ENCODE measurements at places on chromosomes 4 and X. TPM values are rescaled to one million over a fixed set of nuclear protein-coding genes. Genes with fewer than 3 reads are reported as not detected.

The PAGE4 gene
- not detected for total RNA-seq

The IL1RAPL1 gene
- not detected for total RNA-seq

The MAP3K15 gene
- total RNA-seq: 78.2 TPM

DNA sequence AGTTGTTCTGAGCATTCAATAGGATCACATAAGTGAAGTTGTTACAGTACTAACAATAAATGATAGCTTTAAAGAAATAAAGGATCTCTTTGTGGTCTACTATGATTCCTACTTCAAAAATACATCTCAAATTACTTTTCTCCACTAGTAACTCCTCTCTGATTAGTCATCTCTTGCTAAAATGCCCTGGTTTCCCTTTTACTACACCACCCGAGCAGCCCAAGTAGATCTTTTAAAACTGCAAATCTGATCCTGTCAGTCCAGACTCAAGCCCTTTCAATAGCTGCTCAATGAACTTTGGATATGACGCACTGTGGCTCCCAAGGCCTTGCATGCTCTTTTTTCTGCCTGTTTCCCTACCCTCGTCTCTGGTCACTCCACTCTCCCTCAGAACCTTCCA, 97.5 kb downstream of the MAOA start:
- no peak overlapping the region for H3K27ac ChIP-seq
- H3K4me1 ChIP-seq: no peaks in the 10 kb centered on the region
- H3K27me3 ChIP-seq: no peaks in the 10 kb centered on the region

DNA sequence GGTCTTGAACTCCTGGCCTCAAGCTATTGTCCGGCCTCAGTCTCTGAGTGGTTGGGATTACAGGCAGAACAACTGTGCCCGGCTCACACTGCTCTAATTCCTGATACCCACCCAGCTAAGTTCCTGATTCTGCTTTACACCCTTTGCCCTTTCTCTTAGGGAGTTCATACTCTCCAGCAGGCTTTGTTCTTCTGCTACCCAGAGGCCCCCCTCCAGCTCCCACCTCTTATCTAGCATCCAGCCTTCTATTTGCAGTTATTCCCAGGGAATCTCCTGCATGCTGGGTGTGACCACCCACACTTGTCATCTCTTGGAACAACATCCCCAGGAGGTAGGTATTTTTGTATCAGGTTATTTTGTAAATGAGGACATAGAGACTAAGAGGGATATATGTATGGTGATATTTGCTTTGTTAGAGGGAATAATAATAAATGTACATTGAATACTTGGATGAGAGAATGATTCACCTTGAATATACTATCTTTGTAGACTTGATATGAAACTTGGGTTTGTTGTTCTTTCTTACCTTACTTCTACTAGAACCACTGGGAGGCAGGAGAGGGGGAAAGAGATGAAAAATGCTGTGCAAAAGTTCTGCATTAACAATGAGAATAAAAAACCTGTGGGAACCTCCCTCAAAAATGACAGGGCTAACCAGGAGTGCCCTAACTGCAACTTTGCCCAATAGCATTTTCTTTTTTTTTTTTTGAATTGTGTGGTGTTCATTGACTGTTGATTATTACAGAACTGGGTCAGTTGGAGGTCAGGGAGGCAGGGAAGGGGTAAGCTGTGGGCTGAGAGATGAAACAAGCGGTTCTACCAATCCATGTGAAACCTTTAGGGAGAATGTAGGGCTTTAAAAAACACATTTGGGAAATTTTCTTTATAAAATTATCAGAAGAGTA, 157.4 kb downstream of the SPRY1 start:
- no peak for DNase-seq
- H3K4me1 ChIP-seq: no peaks in the 10 kb centered on the region
- H3K4me3 ChIP-seq: no peak overlapping the region
- no peaks in the 10 kb centered on the region for H3K27me3 ChIP-seq

The SPANXB1 gene
- total RNA-seq: not detected

- no peak for DNase-seq
- no peaks in the 10 kb centered on the region for H3K4me1 ChIP-seq
Observed at GRCh38 chr4:88196013-88196365, 37.5 kb upstream of the ABCG2 start.

The LRP2BP gene
- 0.93 TPM for total RNA-seq

DNA sequence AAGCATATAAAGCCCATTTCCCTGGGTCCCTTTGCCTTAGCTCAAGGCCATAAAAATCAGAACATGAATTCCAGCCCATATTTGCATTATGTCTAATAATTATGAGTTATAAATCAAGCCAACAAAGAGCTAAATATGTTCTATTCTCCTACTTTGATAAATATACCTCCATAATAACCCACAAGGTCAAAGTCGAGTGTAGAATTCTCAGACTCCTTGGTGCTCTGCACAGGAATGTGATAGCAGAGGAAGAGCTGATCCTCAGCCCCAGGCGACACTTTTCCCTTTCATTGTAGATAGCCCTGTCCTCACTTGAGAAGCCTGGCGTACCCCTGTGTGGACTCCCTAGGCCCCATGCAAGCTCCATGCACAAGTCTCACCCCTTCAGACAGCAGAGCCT, 85.6 kb downstream of the CASP3 start:
- H3K4me1 ChIP-seq: no peaks in the 10 kb centered on the region
- no peak overlapping the region for H3K27ac ChIP-seq
- H3K27me3 ChIP-seq: no peaks in the 10 kb centered on the region
- no peaks in the 10 kb centered on the region for H3K36me3 ChIP-seq

DNA sequence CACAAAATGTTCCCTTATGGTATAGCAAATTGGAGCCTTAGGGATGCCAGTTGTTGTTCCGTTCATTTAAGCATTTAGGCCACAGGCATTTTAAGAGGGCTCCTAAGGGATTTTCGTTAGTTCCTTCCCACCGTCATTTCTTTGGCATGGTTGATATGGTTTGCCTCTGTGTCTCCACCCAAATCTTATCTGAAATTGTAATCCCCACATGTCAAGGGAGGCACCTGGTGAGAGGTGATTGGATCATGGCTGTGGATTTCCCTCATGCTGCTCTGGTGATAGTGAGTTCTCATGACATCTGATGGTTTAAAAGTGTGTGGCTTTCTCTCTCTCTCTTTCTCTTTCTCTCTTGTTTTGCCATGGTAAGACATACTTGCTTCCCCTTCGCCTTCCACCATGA, 104.1 kb downstream of the ASB9 start:
- DNase-seq: no peak

The PROM1 gene
- 0.63 TPM for total RNA-seq

DNA sequence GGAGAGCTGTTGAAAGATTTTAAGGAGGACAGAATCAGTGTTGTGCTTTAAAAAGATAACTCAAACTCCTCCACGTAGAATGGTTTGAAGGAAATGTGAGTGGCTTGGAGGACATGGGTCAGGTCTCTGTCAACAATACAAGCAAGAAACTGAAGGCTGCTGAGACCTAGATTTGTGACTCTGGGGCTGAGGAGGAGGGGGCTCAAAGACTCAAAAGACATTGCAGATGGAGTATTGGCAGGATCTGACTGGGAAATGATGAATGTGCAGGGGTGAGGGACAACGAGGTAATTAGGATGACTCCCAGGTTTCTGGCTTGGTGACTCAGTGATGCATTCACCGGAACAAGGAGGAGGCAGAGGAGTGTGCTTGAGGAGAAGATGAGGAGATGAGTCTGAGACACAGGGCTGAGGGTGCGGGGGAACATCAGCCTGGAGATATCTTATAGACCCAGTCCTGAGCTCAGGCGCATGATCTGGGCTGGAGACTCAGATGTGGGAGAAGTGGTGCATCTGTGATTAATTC, 3.3 kb upstream of the RPS4X start:
- no peaks in the 10 kb centered on the region for H3K36me3 ChIP-seq
- no peak overlapping the region for H3K4me3 ChIP-seq
- peaks cover 10% of the 10 kb centered on the region for H3K4me1 ChIP-seq
- no peak overlapping the region for H3K27ac ChIP-seq
- peak; percentile 8 for DNase-seq
- no peaks in the 10 kb centered on the region for H3K27me3 ChIP-seq

GRCh38 chr4:137641544-137641943, 109.2 kb upstream of the PCDH18 start:
- no peaks in the 10 kb centered on the region for H3K4me1 ChIP-seq
- DNase-seq: no peak
- no peak overlapping the region for H3K27ac ChIP-seq
- no peaks in the 10 kb centered on the region for H3K36me3 ChIP-seq
- H3K4me3 ChIP-seq: no peak overlapping the region
- no peaks in the 10 kb centered on the region for H3K27me3 ChIP-seq

- no peak for DNase-seq
- H3K4me3 ChIP-seq: no peak overlapping the region
- H3K4me1 ChIP-seq: peaks cover 5% of the 10 kb centered on the region
Observed at GRCh38 chrX:13000301-13000811, 25.4 kb downstream of the TMSB4X start.

The MBTPS2 gene
- 16.6 TPM for total RNA-seq

DNA sequence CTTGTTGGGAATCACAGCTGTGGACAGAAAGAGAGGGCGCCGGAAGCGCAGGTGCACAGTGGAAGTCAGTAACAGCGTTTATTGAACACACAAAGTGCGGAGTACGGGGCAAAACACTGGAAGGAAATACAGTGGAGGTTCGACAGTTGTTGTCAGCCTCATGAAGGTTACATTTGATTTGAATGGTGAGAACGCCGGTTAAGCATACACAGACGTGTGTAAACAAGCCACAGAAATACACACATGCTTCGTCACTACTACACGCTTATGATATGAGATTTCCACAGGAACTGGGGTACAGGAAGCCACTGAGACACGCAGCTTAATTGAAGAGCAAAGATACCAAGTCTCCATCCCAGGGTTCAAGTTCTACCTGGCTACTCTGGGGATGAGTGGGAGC, 12.0 kb downstream of the CCKAR start:
- H3K27ac ChIP-seq: no peak overlapping the region
- no peak overlapping the region for H3K4me3 ChIP-seq
- H3K27me3 ChIP-seq: no peaks in the 10 kb centered on the region
- DNase-seq: no peak
- no peaks in the 10 kb centered on the region for H3K36me3 ChIP-seq

DNA sequence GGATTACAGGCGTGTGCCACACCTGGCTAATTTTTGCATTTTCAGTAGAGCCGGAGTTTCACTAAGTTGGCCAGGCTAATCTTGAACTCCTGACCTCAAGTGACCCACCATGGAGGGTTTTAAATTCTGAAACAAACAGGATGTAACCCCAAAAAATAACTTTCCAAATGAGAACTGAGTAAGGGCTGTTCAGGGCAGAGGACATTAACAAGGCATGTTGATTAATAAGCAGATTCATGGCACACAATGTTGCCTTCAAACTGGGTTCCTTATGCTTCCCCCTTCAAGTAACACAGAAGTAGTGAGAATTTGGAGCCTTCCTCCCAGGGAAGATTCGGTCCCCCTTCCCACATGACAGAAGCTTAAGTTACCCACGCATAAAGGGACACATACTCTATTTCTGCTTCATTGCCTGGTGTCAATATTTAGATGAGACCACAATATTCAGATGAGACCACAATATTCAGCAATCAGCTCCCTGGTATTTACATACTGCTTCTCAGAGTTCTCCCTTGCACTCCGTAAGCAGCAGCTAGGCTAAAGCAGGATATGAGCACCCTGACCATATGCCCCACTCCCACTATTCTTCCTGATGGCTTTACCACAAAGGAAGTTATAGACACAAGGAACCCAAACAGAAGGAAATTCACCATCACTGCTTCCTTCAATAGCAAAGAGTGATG, 21.4 kb downstream of the GRSF1 start:
- no peak overlapping the region for H3K4me3 ChIP-seq
- H3K27me3 ChIP-seq: no peaks in the 10 kb centered on the region
- peaks cover 56% of the 10 kb centered on the region for H3K36me3 ChIP-seq

- no peak for DNase-seq
- H3K4me3 ChIP-seq: no peak overlapping the region
- no peaks in the 10 kb centered on the region for H3K4me1 ChIP-seq
- no peaks in the 10 kb centered on the region for H3K27me3 ChIP-seq
Observed at GRCh38 chr4:85779165-85779564, 304.2 kb downstream of the ARHGAP24 start.

The YY2 gene
- 2.3 TPM for total RNA-seq

GRCh38 chr4:86508436-86508835, 85.7 kb upstream of the PTPN13 start:
- H3K4me1 ChIP-seq: peaks cover 28% of the 10 kb centered on the region
- H3K27ac ChIP-seq: peak overlapping the region; percentile 17
- DNase-seq: no peak
- H3K4me3 ChIP-seq: no peak overlapping the region
- no peaks in the 10 kb centered on the region for H3K27me3 ChIP-seq

The SYN1 gene
- total RNA-seq: 3.9 TPM

GRCh38 chr4:20724915-20725314, 24.7 kb downstream of the PACRGL start:
- peaks cover 54% of the 10 kb centered on the region for H3K36me3 ChIP-seq
- DNase-seq: no peak
- no peak overlapping the region for H3K27ac ChIP-seq
- no peaks in the 10 kb centered on the region for H3K4me1 ChIP-seq
- H3K4me3 ChIP-seq: no peak overlapping the region

The FRG2 gene
- total RNA-seq: not detected

The ADH7 gene
- total RNA-seq: not detected

- no peaks in the 10 kb centered on the region for H3K4me1 ChIP-seq
- H3K27ac ChIP-seq: no peak overlapping the region
- no peaks in the 10 kb centered on the region for H3K36me3 ChIP-seq
- DNase-seq: no peak
- H3K27me3 ChIP-seq: no peaks in the 10 kb centered on the region
Observed at GRCh38 chr4:187387739-187388138, 607.8 kb upstream of the ZFP42 start.

DNA sequence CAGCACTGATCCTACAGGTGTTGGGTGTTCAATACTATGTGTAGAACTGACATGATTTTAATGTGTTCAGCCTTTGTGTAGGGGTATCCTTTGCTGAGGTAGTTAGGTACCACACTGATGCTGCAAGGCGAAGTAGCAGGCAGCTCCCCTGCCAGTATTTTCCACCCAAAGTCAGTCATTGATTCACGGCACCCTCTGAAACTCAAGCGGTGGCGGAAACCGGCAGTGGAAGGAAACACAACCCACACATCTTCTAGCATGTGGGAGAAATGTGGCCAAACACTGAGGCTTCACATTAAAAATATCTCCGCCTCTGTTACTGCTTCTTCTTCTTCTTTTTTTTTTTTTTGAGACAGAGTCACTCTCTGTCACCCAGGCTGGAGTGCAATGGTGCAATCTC, 126.3 kb downstream of the AASDH start:
- H3K27me3 ChIP-seq: no peaks in the 10 kb centered on the region
- H3K4me3 ChIP-seq: no peak overlapping the region
- no peak overlapping the region for H3K27ac ChIP-seq
- no peaks in the 10 kb centered on the region for H3K4me1 ChIP-seq

- no peak for DNase-seq
- H3K4me3 ChIP-seq: no peak overlapping the region
- H3K36me3 ChIP-seq: no peaks in the 10 kb centered on the region
- H3K4me1 ChIP-seq: no peaks in the 10 kb centered on the region
Observed at GRCh38 chr4:97457253-97457652, 686.0 kb downstream of the STPG2 start.

The PDLIM3 gene
- 4.8 TPM for total RNA-seq

DNA sequence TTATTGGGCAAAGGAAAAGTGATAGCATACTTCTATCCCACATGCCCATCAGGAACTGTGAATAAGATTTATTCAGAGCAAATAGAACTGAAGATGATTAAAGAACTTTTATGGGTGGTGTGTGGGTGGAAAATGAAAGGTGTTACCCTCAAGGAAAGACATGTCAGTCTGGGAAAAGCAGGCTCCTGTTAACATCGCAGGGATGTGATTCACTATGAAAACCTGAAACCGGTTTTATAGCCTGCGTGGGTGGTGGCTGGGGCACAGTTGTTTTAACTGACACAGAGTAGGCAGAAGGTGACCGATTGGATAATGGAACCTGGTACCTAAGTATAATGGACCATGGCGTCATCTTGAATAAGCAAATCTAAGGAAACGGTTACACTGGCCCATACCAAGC, 61.3 kb upstream of the CASK start:
- H3K27ac ChIP-seq: no peak overlapping the region
- H3K27me3 ChIP-seq: no peaks in the 10 kb centered on the region
- no peak overlapping the region for H3K4me3 ChIP-seq
- H3K36me3 ChIP-seq: no peaks in the 10 kb centered on the region
